ENCODE measurements at places on chromosomes 1 and 21.

DNA sequence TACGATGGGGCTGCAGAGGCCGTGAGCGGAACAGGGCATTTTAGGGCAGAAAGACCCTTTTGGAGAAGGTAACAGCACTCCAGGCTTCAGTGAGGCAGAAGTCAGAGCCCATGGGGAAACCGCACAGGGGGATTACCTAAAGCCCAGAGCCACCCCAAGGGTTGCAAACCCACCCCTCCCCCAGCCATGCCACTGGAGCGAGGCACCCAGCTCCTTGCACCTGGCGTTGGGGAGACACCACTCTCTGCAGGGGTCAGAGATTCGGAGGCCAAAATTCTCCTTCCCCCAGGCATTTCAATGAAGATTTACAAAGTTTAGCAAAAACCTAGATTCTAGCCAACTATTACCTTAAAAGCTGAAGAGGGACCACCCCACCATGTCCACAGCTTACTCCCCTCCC is 38.4 kb upstream of the CCDC27 start:
- DNase-seq = no peak

- DNase-seq = no peak
Measured at GRCh38 chr1:21451212-21451611, 11.3 kb downstream of the NBPF3 start.

GRCh38 chr1:31372051-31372450 is 825 bp downstream of the FABP3 start:
- no peak for DNase-seq

DNA sequence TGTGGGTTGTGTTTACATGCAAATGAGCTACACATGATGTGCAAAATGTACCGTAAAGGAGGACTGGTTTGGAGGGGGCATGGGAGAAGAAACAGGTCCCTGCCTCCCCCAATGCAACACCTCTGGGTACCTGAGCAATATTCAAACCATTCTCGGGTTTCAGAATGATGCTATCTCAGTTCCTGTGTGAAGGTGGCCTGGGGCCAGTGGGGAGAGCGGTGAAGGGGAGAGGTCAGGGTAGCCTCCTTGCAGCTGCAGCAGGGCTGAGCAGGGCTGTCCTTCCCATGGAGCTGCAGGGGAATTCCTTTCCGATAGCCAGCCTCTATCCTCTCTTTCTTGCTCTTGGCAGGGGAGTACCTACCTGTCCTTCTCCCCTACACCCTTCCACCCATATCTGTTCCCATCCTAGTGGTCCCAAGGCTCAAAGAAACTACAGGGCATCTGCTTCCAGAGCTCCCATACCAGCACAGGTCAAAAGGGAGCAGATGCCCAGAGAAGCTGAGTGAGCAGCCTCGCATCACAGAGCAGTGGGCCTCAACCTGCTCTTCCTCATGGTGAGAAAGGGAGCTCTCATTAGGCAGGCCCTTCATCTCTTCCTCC is 11.9 kb downstream of the MEF2D start:
- no peak for DNase-seq

DNA sequence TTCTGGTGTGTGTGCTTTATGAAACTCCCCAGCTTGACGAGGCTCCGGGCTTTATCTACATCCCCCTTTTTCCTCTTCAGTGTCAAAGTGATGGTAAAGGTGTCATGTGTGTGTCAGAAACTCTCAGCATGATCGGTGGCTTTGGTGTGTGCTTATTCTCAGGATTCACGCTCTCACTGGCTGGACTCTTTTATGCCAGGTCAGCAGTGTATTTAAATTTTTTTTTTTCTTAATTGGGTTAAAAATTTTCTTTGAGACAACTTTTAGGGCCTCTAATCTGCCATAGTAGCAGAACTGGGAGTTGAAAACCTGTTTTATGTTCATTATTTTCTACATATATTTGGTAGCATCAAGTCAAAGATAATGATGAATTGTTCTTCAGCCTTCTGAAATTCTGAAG is 21.0 kb downstream of the SH3BGR start:
- no peak for DNase-seq

GRCh38 chr1:8004803-8005573 is 21.1 kb downstream of the ERRFI1 start:
- no peak for DNase-seq

- peak; percentile 29 for DNase-seq
Measured at GRCh38 chr1:180178511-180179161, 24.0 kb downstream of the QSOX1 start.

DNA sequence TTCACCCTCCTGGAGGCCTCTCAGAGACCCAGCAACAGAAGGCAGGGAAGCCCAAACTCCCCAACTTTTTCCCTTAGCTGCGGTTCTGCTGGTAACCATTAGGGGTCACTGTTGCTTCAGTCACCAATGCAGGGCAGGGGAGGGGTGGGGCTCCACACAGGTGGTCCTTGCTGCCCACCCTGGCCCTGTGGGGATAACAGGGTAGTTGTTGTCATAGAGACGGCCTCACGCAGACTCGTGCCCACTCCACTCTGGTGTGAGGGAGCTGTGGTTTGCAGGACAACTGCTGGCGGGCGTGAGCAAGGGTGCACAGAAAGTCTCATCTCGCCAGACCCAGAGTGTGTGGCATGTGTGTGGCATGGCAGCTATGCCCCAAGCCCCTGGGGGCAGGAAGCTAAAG is 19.9 kb downstream of the INSRR start:
- no peak for DNase-seq

DNA sequence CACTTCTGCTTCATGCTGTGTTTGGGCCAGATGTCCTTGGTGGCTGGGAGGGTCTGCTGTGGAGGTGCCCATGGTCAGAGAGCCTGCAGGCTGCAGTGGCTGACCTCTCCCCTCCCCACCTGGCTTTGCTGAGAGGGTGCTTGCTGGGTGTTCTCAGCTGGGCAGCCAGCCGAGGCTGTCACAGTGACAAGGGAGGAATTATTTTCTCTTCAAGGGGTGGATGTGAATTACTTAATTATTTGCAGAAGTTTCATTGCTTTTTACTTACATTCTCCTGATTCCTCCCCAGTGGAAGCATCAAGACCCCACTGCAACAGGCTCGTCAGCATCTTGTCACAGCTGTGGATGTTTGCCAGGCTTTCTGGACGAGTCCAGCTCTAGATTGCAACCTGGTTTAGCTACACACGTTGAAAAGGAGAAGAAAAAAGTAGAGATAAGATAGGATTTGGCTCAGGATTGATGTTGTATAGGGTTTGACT is 70.3 kb downstream of the GALNT2 start:
- no peak for DNase-seq

DNA sequence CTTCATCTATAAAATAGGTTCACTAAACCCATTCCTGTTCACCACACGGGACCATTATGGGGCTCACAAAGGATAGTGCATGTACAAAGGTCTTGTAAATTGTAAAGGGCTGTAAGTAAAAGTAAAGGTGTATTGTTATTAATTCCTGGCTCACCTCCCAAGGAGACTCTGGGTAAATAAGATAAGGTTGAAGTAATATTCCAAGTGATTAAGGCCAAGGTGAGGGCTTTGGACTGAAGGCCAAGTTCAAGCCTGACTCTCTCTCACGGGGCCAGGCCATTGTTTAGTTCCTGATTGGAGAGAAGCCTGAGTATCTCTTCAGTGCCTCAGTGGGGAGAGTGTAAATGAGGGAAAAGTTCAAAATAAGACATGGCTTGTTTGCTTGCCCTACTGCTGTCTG is 19.5 kb upstream of the ZFYVE9 start:
- no peak for DNase-seq

DNA sequence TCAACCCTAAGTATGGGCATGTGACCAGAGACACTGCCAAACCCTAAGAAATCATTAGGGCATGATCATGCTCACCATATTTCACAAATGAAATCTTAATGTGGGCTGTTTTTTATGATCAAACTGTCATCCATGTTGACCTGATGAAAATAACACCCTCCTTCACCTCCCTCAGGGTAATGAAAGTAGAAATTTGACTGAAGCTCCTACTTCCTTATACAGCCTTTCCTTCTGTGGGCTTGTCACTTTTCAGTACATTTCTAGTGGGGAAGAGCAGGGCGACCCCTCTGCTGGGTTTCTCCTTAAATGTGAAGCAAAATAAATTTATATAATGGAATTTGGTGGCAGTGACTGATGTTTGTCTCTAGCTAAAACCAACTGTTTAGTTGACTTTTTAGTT is 25.9 kb downstream of the IVNS1ABP start:
- DNase-seq = no peak

DNA sequence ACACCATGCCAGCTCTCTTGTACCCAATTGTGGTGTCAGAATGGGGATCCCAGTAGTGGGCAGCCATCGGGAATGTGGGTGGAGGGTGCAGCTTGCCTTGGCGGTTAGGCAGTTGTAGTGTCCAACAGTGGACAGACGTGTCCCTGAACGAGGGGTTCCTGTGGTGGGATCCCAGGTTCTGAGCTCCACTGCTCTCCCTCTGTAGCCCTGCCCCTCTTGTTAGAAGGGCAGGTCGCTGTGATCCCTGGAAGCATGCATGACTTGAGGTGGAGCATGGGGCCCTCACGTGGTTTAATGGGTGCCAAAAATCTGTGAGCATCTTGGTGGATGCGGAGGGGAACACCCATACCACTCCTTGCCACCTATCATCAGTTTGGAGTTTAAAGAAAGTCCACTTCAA is 4.3 kb downstream of the GALNT2 start:
- DNase-seq = no peak

- DNase-seq = no peak
Measured at GRCh38 chr1:99772809-99773208, 6.4 kb upstream of the FRRS1 start.

DNA sequence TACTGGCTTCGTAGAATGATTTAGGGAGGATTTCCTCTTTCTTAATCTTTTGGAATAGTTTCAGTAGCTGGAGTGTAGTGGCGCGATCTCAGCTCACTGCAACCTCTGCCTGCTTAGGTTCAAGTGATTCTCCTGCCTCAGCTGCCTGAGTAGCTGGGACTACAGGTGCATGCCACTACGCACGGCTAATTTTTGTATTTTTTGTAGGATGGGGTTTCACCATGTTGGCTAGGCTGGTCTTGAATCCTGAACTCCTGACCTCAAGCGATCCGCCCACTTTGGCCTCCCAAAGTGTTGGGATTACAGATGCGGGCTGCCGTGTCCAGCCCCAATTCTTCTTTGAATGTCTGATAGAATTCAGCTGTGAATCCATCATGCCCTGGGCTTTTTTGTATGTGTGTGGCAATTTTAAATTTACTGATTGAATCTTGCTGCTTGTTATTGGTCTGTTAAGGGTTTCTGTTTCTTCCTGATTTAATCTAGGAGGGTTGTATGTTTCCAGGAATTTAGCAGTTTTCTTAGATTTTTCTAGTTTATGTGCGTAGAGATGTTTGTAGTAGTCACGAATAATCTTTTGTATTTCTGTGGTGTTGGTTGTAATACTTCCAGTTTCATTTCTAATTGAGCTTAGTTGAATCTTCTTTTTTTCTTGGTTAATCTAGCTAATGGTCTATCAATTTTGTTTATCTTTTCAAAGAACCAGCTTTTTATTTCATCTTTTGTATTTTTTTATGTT is 15.3 kb downstream of the MAN1C1 start:
- DNase-seq = no peak

DNA sequence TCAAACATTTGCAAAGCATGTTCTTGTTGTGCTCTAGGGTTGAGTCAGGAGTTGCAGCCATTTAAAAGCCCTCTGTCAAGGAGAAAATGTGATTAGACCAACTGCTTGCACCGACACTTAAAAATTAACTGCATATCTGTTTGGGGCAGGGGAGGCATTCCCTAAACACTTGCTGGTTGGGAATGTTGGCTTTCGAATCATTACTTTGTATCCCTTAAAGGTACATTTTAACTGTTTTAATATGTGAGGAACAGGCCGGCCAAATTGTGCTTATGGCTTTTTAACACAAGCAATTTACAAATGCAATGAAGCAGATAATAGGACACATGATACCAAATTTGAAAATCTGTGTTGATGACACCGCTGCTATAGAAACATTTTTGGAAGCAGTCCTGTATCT is 159.1 kb downstream of the LHX8 start:
- no peak for DNase-seq

DNA sequence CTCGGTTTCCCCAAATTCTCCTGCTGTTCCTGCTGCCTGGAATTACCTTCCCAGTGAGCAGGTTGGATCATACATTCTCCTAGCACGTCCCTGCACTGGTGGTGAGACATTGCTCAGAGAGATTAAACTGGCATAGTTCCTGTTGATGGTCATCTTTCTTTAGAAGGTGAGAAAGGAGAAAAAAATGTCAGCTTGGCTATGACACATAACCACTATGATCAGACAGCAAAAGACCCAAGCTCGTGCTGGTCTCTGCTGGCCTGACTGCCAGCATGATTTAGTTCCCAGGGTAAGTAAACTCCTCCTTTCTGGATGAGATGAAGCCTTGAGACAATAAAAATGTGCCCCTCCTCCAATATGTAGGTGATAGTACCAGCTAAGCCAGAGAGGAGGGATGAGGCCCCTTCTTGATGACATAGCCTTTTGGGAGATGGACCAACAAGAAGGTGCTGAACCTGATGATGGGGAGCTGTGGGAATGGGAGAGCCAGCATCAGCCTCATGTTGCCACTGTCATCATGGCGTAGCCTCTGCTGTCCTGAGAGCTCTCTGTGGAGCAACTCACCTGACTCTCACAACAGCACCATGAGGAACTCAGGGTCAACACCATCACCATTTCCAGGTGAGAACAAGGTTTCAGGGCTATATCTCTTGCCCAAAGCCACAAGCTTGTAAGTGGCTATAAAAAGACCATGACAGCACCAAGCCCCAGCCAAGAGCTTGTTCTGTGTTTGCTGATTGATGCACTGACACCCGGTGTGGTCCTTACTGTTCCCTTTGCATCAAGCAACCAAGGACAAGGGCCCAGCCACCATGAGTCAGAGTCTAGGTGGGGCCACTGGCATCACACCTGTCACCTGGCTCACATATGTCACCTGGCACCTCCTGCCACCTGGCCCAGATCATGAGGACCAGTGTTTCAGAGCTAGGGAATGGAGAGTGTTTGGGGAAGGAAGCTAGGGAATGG is 200.0 kb downstream of the MATN1 start:
- no peak for DNase-seq

- DNase-seq = no peak
Measured at GRCh38 chr21:36202726-36203602, 46.3 kb downstream of the DOP1B start.

DNA sequence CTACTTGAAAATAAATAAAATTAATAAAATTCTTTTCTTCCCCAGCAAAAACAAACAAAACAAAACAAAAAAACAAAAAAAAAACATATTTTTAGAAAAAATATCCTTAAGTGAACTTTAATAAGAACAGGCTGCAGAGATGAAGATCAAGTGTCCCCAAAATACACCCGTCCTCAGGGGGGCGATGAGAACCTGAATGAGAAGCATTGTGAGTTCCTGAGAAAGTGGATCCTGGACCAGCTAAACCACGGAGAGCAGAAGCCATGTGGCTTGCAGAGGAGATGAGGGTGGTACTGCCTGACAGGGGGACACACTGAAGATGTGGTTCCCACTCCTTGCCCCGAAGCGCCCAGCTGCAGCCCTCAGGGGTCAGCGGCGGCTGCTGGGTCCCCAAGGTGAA is 89.3 kb downstream of the ITPKB start:
- DNase-seq = no peak

- no peak for DNase-seq
Measured at GRCh38 chr1:38344716-38345115, 298.1 kb upstream of the POU3F1 start.

GRCh38 chr1:5971471-5972197 is 20.6 kb downstream of the NPHP4 start:
- no peak for DNase-seq

Measured in right renal cortex interstitium (tissue), 3 donors.